ENCODE measurements at places on chromosomes 2 and 18. TPM values are rescaled to one million over a fixed set of nuclear protein-coding genes. Genes with fewer than 3 reads are reported as not detected.

CCL20 gene
- total RNA-seq = not detected

NEU2 gene
- total RNA-seq = not detected

RBBP8 gene
- 95.1 TPM for total RNA-seq

GRCh38 chr2:129957891-129958290 is 21.6 kb upstream of the RAB6C start:
- no peak for DNase-seq

DNA sequence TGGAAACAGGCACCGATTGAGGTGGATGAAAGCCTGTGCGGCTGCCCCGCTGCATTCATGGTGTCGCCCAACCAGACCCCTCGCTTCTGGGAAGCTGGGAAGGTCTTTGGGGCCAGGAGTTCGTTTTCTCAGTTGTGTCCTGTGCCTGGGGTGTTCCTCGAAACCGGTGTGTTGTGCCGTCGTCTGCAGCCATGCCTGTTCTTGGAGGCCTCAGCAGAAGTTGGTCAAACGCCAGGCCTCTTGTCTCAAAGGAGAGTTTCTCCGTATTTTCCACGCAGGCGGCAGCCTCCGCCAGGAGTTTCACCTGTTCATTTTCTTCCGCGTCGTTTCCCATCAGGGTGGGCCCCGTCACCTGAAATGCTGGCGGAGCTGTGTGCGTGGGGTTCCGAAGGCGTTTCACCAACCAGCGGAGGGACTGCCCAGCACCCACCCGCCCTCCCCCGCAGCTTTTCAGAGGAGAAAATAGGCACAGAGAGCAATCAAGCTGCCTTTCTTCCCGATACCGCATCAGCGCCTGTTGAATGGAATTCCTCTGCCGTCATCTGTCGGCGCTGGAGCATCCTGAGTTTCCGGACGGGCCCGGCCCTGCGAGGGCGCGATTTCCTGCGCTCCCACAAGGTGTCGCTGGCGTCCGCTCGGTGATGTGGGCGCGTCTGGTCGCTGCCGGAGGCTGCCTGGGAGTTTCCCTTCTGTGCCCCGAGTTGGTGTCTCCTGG is 17.0 kb upstream of the NFATC1 start:
- no peak for DNase-seq

- DNase-seq = peak; percentile 22
These were observed 95.6 kb upstream of the PDE1A start for GRCh38 chr2:182522405-182522896.
